ENCODE measurements at places on chromosomes 5 and 9.

GRCh38 chr5:12080761-12081160 is 176.5 kb upstream of the CTNND2 start:
- no peak for DNase-seq

- DNase-seq, result no peak
These were observed 621.4 kb downstream of the RAB3C start for GRCh38 chr5:59204114-59204897.

- DNase-seq, result no peak
These were observed 294.0 kb upstream of the EFNA5 start for GRCh38 chr5:107964722-107965121.

- no peak for DNase-seq
These were observed 1092.0 kb downstream of the MAT2B start for GRCh38 chr5:164597293-164597900.

- no peak for DNase-seq
These were observed 878.3 kb downstream of the TLE1 start for GRCh38 chr9:80811003-80811402.

GRCh38 chr9:26850995-26851394 is 41.6 kb downstream of the CAAP1 start:
- DNase-seq, result no peak

DNA sequence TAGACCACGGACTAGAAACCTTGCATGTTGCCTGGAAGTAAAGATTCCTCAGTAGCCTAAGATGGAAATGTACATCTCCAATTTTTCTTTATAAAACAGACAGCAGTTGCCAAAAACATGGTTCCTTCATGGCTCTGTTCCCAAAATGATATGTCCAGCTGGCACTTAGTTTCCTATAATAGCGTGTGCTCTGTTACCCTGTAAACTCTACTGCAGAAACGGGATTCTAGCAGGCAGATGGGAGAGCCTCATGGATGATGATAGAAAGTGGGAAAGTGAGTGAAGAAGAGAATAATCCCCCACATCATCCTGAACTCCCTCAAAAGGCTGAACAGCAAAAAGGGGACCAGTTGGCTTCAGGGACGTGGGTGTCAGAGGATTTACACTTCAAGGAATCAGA is 118.2 kb downstream of the FRMD3 start:
- no peak for DNase-seq

DNA sequence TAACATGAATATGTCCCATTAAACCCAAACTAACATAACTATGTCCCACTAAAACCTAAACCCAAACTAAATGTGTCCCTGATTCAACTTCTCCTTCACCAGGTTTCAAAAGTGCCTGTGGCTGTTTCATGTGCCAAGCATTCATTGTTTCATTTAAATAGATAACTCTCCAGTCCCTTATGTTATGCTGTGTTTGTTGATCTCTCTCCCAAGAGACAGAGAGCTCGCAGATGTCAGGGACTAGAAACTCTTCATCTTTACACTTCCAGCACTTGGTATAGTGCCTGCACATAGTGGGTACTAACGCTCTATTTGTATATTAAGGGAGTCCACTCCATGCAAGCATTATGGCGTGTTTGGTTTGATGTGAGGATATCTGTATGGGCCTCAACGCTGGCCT is 118.0 kb downstream of the GPBP1 start:
- no peak for DNase-seq

DNA sequence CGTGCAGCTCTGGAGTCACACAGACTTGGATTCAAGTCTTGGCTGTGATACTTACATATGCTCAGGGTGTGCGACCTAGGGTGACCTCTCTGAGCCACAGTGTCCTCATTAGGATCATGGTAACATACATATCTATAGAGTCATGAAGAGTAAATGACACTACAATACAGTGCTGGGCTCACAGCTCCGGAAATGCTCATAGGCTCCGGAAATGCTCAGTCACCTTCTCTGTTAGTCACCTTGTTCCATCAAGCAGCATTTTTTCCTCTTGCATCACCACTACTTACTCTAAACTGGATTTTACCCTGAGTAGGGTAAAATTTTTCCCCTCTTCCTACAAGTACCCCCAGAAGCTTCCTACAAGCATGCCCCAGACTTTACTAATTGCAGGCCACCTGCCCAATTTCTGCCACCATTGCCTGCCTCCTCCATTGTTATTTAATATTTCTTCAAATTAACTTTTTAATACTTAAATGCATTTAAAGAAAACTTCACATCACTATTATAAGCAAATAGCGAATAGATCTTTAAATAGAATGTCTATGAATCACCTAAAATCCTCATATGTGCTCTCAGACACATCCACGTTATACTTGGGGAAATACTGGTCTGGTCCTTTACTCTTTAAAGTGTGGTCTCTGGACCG is 147.6 kb upstream of the SPRY4 start:
- peak; percentile 35 for DNase-seq

DNA sequence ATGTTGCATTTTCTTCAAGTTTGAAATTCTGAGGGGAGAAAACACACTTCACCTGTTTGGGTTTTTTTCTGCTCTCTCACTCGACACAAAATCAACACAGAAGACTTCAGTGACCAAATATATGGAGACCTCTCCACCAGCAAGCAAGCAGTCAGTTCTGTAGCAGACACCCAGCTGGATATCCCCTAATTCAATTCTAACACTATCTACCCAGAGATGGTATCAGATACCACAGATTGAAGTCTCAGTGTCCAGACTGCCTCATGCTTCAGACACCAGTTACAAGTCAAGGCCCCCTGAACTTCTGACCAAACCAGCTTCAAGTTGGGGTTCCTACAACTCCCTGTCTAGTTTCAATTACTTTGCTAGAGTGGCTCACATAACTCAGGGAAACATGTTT is 97.8 kb downstream of the INVS start:
- DNase-seq, result no peak

DNA sequence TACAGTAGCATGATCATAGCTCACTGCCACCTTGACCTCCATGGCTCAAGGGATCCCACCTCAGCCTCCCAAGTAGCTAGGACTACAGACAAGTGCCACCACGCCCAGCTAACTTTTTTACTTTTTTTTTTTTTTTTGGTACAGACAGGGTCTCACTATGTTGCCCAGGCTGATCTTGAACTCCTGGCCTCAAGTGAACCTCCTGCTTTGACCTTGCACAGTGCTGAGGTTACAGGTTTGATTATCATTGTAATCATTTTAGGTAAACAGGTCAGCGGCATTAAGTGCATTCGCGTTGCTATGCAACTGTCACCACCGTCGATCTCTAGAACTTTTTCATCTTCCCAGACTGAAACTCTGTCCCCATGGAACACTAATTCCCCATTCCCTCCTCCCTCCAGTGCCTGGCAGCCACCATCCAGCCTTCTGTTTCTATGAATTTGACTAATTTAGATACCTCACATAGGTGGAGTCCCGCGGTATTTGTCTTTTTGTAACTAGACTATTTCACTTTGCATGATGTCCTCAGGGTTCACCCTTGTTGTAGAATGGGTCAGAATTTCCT is 5.8 kb upstream of the CARD19 start:
- DNase-seq, result no peak

DNA sequence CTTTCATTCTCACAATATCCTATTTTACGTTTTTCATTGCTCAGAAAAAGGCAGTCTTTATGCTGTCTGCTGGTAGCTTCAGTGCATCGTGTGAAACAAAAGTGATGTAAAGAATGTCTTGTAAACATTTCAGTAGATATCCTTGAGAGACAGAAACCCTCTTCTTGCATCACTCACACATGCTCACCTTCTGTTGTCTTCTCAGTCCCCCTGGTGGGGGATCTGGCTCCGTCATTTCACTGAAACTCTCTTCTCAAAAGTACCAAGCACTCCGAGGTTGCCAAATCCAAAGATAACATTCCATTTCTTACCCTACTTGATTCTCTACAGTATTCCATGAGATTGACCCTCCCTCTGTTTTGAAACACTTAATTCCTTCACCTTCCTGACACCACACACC is 46.1 kb upstream of the PCA3 start:
- DNase-seq, result no peak

- no peak for DNase-seq
These were observed 176.2 kb downstream of the NR3C1 start for GRCh38 chr5:143227301-143227700.

DNA sequence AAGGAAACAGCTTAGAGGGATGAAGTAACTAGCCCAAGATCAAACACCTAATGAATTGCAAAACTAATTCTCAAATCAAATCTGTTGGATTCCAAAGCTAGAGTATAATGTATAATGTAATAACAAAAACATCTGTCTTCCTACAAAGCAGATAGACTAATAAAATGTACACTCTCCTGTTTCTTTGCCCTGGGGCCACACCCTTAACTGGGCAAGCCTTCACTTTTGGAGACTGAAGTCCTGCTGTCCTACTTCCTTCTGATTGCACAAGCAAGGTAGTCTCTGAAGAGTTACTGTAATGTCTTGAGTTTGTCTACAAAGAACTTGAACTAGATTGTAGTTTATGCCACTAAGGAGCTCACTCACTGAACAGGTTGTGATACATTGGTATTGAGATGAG is 2.5 kb downstream of the TTC1 start:
- DNase-seq, result no peak

GRCh38 chr5:11642438-11642837 is 261.8 kb downstream of the CTNND2 start:
- no peak for DNase-seq

DNA sequence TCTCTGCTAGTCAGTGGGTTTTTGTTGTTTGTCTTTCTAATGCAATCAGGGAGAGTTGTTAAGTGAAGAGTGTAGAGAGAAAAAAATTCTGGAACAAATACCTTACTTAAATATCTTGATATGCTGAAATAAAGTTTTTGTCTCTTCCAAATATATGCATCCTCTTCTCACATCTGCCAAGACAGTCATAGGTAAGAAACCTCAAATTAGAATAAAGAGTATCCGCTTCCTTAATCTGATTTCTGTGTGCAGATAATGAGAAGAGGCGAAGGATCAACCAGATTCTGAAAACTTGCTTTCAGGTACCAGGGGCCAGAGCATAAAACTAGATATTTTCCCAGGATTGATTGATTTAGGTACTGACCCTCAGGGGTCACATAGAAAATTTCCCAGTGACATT is 11.3 kb upstream of the IL6ST start:
- no peak for DNase-seq

DNA sequence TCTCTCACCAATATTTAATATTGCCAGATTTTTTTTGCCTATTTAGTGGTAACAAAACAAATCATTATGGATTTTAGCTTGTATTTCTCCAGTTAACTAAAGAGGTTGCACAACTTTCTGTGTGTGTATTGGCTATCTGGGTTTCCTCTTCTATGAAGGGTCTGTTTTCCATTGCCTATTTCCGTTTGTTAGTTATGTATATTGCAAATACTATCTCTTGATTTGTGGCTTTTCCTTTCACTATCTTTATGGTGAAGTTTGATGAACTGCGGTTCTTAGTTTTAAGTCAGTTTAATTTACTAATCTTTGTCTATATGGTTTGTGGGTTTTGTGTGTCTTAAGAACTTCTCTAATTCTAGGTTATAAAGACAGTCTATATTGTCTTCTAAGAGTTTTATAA is 136.3 kb downstream of the CEP120 start:
- DNase-seq, result no peak

DNA sequence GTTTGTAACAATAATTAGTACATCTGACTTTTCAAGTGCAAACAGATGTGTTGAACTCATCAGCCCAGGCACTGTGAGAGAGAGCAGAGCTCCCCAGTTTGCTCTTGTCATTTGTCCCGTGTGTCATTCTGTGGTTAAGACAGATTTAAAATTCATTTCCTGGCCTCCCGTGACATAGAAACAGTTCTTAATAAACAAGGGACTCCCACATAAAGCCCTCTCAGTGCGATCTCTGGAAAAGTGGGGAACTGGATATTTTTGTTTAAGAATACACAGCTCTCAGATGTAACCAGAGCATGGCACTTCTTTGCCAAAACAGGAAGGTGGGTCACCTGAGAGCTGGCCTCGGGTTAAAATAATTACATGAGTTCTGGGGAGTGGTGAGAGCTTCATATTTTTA is 58.6 kb downstream of the PRKACG start:
- no peak for DNase-seq

DNA sequence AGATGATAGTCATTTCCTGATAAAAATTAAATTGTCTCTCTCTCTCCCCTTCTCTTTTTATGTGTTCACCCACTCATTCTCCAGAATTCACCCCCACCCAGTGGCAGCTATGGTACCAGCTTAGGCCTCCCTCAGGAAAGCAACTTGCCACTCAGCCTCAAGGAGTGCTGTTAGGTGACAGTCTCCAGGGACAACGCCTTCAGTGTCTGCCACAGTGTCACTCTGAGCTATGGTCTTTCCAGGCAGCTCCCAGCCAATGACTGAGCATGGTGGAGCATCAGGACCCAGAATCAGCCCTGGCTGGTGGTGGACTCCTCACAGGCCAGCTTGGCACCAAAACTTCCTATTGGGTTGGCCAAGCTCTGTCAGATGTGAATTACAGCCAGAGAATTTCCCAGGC is 140.9 kb upstream of the PIK3R1 start:
- DNase-seq, result no peak

DNA sequence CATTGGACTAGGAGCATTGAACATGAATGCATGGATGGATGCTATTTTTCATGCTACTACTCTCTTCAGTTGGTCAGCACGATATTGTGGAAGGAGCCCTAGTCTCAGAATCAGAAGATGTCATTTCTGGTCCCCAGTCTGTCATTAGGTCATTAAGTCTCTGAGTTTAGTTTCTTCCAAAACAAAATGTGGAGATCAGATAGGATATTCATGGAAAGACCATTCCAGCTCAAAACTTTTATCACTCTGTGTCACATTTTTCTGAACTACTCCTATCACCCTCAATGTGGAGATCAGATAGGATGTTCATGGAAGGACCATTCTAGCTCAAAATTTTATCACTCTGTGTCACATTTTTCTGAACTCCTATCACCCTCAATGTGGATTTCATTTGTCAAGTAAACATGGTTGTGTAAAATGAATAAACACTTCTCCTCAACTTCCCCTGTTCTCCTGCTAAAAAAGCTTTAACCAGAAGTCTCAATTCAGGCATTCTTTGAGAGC is 296.8 kb downstream of the MRPS30 start:
- DNase-seq, result no peak

DNA sequence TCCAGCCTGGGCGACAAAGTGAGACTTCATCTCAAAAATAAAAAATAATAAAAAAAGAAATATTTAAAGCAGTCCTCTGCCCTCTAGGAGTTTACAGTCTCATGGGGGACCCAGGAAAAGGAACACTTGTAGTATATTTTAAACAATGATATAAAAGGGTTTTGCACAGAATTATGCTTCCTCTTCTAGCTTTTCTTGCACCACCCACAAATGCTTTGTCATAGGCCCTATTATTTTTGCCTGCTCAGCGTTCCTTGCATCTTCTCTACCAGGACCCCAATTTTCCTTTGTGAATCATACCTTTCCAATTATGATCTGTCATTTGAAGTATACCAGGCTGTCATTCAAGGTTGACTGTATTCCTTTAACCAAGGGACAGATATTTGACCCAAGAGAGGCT is 164.8 kb upstream of the CDKN2B start:
- DNase-seq, result no peak

DNA sequence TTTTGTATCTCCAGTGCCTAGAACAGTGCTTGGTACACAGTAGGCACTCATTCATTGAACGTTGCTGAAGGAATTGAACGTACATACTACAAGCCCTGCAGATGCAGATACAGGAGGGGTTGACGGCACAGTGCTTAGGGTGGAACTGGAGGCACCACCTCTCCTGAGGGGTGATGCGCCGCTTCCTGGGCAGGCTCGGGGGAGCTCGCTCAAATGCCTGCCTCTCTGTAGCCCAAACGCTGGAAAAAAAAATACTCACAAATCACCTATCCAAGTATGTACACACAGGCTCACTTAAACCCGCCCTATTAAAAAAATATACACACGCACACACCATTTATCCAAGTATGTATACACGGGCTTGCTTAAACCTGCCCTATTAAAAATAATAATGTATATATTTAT is 536 bp upstream of the COMMD10 start:
- peak; percentile 27 for DNase-seq
